ENCODE measurements at places on chromosomes 2 and 18.
A peak's percentile ranks its signal among the peaks of the same experiment; 100 is the strongest.

GRCh38 chr2:144500563-144500962 is 19.4 kb downstream of the ZEB2 start:
- DNase-seq = peak; percentile 33

- peak; percentile 79 for DNase-seq
Measured at GRCh38 chr18:69239849-69240674, 160.6 kb upstream of the DOK6 start.

- peak; percentile 63 for DNase-seq
Measured at GRCh38 chr2:234291765-234292204, 205.1 kb downstream of the ARL4C start.

DNA sequence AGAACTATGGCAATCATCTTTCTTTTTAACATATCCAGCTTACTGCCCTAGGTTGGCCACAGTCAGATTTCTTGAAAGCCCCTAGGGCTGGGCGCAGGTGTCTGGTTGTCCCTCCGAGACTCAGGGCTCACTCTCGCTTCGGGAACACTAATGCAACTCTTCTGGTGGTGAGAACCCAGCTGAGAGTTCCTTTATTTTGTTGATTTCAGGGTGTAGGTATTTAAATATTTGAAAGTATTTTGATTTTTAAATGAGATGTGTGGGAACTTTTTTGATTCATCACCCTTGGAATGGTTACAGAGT is 40.7 kb downstream of the INPP4A start:
- DNase-seq = no peak

- DNase-seq = no peak
Measured at GRCh38 chr18:42891705-42892104, 223.8 kb downstream of the RIT2 start.

DNA sequence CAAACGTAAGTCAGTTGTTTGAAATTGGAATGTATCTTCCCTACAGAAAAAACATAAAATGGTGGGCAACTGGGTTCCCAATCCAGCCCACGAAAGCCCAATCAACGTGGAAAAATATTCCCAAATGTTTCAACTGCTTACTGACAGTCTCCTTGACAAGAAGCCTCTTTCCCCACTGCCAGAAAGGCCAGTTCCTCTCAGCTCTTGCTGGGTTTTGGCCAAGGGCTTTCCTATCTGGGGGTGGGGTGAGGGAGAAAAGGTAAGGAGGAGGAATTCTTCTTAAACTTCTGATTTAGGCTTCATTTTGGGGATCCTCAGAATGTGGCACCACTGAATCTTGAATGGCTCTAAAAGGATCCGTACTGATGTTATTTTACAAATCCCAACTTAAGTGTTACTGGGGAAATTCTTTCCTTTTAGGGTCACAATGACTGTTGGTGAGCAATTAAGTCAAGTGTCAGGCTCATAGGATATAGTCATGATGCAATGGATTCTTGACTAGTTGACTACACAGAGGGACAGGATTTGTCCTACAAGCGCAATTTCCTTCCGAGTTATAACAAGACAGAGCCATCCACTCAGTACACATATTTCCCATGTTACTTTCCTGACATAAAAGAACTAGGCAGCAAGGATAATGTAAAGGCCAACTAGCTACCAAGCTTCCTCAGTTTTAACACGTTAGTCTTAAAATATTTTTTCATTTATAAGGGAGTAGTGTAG is 73.6 kb downstream of the SPRED2 start:
- DNase-seq = no peak

All from lung (tissue), 17 donors.